ENCODE measurements at places on chromosomes 7 and 10.

DNA sequence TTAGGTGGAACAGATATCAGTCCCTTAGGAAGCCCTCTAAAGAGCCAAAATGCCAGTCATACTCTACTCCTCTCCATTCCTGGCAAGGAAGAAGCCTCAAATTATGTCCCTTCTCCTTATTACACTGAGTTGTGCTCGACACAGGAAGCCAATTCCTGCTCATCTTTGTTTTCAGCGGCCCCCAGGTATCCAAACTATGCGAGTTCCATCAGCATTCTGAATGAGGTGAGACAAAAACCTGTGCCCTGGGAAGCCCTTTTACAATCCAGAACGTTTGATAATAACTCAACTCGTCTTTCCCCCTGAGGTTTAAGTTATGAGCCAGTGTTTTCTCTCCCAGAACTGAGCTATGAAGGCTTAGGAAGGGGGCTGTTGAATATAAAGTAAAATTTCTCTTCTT is 580.5 kb downstream of the NXPH1 start:
- no peak for DNase-seq

DNA sequence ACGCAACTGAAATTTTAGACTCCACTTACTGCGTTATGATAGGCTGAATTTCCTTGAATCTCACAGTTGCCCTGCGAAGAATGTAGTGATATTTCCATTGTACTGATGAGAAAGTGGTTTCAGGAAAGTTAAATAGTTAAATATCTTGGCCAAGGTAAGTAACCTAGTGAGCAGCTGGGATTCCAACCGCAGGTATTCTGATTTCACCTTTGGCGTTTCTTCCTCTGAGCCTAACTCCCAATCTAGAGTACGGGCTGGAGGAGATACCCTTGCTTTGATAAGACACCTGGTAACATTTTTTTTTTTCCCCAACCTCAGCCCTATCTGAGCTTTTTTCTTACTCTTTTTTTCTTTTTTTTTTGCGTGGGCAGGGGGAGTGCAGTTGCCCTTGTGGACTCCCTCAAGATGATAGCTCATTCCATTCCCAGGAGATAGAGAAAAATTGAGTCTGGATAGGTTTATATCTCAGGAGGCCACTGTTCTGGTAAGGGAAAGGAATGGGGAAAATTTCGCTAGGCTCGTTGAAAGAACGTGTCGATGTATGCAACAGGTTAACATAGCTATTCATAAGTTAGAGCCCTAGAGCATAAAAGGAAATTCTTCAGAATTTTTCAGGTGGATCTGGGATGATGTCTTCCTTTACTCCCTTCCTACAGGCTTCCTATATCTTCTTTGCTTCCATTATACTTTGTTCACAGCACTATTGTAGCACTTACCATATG is 3.1 kb upstream of the TAS2R38 start:
- DNase-seq, result no peak

DNA sequence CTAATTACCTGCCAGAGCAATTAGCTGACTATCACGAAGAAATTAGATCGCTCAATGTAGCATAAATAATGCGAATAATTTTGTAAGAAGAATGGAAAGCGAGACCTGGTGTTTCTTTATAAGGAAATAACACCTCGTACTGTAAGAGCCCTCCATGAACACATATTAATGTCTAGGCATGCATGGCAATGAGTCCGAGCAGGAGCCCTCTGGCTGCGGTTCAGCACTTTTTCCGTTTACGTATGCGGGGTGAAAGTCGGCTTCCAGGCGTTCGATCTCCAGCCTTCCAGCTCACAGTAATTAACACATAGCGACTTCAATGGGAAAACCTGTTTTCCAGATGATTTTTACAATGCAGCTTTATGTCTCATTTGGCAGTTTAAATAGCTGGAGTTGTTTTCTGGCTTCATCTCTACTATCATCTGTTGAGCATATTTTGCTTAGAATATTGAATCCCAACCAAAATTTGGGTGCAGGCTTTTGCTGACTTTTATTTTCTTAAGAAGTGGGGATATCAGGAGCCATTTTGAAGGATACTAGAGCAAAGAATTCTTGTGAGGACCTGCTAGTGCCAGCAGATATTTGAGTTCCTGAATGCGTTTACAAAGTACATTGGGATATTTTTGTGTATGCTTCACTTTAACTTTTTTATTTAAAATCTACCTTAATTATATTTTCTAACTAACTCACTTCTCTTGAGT is 7.2 kb upstream of the SP8 start:
- DNase-seq, result no peak

GRCh38 chr7:124452186-124452585 is 313.4 kb downstream of the GPR37 start:
- peak; percentile 23 for DNase-seq

DNA sequence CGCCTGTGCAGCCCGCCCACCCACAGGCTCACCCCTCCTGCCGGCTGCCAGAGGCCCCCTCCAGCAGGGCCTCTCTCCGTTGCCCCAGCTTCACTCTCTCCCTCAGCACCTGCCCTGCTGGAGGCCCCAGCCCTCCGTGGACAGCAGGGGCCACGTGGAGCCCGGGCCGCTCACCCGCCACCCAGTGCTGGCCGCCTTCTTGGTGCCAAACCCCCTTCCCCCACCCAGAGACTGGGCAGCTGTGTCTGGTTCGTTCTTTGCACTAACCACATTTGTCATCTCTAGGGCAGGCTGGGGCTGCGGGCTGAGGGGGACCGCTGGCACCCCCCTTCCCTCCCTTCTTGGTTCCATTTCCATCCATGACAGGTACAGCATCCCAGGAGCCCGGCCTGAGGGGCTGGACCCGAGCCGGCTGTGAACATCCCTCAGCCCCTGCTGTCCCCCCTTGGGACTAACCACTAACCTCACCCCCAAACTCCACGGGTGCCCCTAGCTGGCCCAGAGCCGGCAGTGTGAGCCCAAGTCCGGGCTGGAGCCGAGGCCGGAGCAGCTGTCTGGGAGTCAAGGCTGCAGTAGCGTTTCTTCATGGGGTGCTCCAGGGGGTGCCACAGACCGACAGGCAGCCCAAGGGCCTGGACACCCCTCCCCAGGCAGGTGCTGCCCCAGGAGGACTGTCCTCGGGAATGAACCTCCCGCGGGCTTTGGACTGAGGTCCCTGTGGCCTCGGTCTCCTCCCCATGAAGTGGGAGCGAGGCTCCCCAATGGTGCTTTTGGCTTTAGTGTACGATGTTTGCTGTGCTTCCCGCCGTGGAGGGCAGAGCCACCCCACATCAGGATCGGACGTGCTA is 25.5 kb upstream of the AMZ1 start:
- DNase-seq, result no peak

- DNase-seq, result no peak
Observed at GRCh38 chr7:135991906-135992305, 14.7 kb upstream of the MTPN start.

- DNase-seq, result no peak
Observed at GRCh38 chr7:118079369-118079768, 104.6 kb upstream of the LSM8 start.

GRCh38 chr7:100825751-100826513 is 1.4 kb downstream of the EPHB4 start:
- DNase-seq, result no peak

DNA sequence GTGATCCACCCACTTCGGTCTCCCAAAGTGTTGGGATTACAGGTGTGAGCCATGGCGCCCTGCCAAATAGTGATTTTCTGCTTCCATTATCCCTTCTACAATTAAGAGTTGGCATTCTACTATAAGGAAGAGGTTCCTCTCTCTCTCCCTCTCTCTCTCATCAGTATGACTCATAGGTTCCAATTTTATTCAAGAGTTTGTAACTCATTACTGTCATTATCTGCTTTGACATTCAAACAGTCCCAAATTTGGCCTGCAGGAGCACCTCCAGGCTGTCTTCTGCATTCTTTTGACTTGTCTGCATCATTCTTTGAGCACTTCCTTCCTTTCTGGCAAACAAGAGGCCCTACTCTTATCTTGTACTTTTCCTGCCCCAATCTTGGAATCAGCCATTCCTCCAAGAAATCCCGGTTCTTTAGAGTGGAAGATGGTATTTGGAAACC is 33.2 kb upstream of the CALU start:
- no peak for DNase-seq

DNA sequence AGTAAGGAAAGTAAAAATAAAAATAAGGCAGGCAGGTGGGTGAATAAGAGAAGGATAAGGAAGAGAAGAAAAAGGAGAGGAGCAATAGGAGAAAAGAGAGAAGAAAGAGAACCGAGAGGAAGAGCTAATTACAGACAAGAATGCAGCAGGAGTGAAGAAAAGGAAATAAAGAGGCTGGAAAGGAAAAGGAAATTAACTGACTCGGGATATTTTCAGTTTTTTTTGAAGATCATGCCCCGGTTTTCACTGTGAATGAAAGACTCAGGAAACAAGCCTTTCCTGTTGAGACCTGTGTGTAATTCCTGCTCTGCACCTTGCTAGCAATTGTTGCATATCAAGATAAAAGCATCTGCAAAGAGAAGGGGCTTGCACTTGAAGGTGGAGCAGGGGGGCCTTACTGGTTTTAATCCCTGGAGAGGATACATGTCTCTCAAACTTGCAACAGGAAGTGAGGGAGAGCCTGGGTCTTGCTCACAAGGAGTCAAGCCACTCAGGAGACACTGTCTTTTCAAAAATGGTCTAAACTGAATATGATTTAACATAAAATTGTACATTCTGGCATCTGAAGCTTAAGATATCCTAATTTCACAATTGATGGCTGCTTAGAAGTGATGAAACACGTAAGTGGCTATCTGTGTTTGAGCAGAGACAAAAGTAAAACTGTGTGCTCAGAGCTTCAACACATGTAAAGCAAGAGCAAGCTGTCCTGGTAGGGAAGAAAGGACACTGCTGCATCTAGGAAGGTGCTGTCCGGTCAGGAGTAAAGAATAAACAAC is 157.6 kb downstream of the FAM107B start:
- DNase-seq, result peak; percentile 35

GRCh38 chr7:127858915-127859189 is 172.4 kb downstream of the LRRC4 start:
- no peak for DNase-seq

GRCh38 chr10:89534826-89535166 is 598 bp downstream of the SLC16A12 start:
- no peak for DNase-seq

DNA sequence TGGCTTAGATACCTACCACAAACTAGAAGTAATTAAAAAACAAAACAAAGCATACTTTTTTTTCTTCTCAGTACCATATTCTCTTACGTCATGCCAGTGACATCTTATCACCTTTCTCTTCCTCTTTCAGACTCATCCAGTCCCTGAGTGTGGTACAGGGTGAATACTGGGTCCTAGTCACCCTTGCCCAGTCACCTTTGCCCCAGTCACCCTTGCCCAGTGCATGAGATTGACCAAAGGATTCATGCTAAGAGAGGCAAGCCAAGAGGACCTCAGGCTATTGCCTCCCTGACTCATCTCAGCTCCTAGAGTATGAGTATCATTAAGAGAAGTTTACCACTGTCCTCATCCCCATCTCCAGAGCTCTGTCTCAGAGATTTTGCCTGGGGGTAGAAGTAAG is 10.0 kb upstream of the TSPAN12 start:
- no peak for DNase-seq

- DNase-seq, result peak; percentile 44
Observed at GRCh38 chr7:104859754-104860426, 154.1 kb upstream of the KMT2E start.

- no peak for DNase-seq
Observed at GRCh38 chr7:24767878-24768569, 10.8 kb upstream of the GSDME start.

DNA sequence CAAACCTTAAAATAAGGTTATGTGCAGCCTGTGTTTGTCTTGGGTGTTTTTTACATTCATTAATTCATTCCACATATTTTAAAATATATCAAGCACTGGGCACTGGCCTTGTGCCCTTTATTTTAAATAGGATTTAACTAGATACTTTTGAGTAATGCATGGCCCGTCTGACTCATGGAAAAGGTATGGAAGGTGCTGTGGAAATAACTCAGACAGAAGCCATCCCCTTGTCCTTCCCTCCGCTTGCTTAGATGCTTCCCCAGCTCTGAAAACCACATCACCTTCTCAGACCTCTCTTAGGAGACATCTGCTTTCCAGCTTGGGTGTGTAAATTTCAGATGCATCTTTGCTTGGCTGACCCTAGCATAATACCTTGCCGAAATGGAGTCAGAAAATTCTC is 30.5 kb downstream of the SLC18A2 start:
- peak; percentile 22 for DNase-seq

GRCh38 chr10:31134311-31134952 is 102.8 kb upstream of the ZNF438 start:
- peak; percentile 93 for DNase-seq

DNA sequence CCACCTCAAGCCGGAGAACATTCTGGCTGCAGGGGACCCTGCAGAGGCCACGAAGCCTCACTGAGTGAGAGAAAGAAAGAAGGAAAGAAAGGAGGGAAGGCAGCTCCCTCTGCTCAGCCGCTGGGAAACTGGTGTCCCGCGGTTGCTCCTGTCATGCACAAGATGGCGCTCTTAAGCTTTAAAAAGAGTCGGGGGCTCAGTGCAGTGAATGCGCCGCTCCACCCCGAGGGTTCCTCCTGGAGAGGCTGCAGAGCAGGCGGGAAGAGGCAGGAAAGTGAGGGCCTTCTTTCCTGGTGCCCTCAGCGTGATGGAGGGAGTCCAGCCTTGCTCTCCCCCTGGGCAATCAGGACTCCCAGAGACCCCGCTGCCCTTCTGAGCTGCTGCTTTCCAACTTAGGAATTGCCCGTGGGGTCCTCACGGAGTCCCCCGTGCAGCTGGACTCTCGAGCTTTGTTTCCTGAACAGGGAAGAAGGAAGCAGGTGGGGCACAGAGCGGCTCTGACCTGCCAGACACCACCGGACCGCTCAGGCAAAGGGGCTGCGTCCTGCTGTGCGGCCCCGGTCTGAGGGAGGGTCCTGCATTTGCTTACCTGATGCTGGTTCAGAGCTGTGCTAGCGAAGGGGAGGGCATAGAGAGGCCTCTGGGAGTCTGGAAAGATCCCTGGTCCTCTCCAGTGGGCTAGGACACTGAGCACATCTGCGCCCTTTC is 141.9 kb upstream of the MKI67 start:
- DNase-seq, result no peak

DNA sequence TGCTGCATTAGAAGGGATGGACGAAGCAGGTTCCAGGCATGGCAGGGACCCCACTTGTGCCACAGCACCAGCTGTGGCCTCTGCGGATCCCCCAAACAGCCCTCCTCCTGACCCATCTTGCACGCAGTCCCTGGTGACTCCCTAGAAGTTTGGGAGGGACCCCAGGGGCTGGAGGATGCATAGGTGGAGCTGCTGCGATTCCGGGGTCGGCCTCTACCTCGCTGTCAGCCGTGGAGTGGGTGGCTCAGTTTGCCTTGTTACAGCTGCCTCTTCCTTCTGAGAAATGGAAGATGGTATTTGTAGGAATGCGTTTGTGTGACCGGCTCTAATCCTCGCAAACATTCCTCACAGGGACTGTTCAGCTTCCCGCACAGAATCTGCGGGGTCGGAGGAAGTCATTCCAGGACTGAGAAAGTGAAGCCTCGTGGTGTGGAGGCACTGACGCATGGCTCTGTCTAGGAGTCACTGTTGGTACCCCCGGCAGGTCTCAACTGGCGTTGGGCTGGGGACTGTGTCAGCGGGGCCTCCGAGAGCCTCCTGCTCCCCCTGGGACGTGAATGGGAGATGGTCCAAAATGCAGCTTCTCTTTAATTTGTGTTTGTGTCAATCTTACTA is 17.5 kb downstream of the PWWP2B start:
- no peak for DNase-seq
